Tibial nerve (tissue), 4 donors: ENCODE measurements at places on chromosomes 5 and 9.

DNA sequence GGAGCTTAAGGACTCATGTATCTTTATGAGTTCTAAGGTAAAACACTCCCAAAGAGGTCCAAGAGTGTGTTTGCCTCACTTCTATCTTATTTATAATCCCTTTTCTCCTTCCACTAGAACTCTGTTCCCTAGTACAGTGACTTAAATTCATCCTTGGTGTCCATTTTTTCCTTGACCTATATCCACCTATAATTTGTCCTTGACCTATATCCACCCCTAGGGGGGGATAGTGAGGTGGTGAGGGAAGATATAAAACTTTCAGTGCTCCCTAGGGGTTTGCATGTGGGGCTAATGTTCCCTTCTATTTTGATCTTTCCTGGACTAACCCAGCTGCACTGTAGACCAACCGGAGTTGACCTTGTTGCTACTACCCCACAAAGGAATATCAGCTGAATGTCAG lies 83.5 kb upstream of the GNAQ start:
- no peaks in the 10 kb centered on the region for H3K36me3 ChIP-seq
- H3K4me1 ChIP-seq, result no peaks in the 10 kb centered on the region
- no peak for DNase-seq

DNA sequence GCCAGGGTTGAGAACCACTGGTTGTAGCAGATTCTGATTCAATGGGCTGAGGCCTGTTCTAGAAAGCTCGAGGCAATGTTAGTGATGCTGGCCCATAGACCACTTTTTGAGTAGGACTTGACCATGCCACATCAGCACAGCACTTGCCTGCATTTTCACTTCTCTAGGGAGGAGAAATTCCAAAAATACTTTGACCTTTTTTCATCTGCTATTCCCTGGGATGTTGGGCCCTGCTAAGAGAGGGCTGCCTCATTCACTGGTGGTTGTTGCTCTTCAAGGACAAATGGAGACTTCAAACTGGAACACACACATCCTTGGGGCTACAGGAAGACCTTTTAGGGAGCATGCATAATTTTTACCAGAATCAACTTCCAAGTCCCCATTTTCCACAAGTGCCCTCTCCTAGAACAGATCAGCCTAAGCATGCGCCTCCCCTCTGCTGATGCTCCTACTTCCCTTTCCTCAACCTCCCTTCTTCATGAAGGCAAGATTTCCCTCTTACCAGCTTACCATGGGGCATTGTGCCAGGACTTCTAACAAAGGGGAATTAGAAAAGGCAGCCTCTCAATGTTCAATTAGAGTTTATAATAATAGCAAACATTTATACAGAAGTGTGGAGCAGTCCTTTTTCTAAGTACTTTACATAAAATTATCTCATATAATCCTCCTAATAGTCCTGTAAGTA lies 12.7 kb upstream of the TGFBI start:
- no peak for DNase-seq

DNA sequence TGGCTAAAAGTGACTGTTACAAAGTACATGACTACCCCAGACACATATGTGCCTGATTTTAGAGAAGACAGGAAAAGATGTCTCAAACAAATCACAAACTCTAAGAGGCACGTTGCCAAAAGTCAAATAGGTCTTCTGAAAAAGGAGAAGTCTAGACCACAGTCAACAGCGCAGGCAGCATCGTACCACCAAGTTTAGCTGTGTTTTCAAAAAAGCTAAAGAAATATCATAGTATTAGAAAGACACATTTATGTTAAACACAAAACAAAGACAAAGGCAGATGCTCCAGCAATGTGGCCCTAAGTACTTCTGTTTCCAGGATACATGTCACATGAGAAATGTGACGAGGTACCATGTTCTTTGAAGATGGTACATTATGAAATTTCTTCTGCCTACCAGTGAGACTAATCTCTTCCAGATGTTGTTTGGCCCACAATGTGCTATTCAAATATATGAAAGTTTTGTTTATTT lies 43.5 kb downstream of the LPAR1 start:
- H3K4me3 ChIP-seq, result no peak overlapping the region
- no peak for DNase-seq
- H3K27me3 ChIP-seq, result no peaks in the 10 kb centered on the region
- no peaks in the 10 kb centered on the region for H3K4me1 ChIP-seq
- no peaks in the 10 kb centered on the region for H3K36me3 ChIP-seq

DNA sequence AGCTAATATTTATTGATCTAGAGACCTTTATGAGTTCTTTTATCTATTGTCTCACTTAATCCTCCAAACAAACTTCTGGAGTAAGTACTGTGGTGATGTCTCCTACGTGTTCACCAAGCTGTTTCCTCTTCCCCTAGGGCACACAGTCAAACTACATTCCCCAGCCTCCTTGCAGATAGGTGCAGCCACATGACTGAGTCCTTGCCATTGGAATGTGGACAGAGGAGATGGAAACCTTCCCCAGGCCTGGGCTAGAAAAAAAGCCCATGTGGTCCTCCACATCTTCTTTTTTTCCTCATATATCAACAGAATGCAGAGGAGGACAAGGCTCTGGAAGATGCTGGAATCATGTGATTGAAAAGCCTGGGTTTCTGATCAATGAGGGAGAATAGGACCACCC lies 88.0 kb downstream of the ANKRD55 start:
- H3K4me3 ChIP-seq, result no peak overlapping the region
- no peak overlapping the region for H3K27ac ChIP-seq
- no peaks in the 10 kb centered on the region for H3K27me3 ChIP-seq
- no peak for DNase-seq
- H3K4me1 ChIP-seq, result no peaks in the 10 kb centered on the region

DNA sequence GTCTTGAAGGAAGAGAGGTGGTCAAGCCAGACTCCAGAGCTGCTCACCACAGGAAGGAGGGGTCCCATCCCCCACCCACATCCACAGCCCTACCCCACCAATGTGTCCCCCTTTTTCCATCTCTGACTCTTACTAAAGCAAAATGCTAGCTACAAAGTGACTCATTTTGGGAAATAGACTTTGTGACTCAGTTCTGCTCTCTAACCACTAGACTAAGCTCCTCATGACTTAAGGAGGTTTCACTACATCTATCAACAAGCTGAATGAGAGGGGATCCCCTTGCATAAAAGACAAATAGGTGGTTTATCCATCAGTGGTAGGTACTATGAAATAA lies 35.1 kb upstream of the ADRB2 start:
- no peaks in the 10 kb centered on the region for H3K4me1 ChIP-seq
- no peaks in the 10 kb centered on the region for H3K27me3 ChIP-seq
- no peak overlapping the region for H3K27ac ChIP-seq
- no peak for DNase-seq

GRCh38 chr9:71863631-71864030 lies 47.4 kb downstream of the ABHD17B start:
- peaks cover 45% of the 10 kb centered on the region for H3K36me3 ChIP-seq
- H3K4me1 ChIP-seq, result no peaks in the 10 kb centered on the region
- no peak for DNase-seq
- H3K4me3 ChIP-seq, result no peak overlapping the region
- H3K27me3 ChIP-seq, result no peaks in the 10 kb centered on the region

DNA sequence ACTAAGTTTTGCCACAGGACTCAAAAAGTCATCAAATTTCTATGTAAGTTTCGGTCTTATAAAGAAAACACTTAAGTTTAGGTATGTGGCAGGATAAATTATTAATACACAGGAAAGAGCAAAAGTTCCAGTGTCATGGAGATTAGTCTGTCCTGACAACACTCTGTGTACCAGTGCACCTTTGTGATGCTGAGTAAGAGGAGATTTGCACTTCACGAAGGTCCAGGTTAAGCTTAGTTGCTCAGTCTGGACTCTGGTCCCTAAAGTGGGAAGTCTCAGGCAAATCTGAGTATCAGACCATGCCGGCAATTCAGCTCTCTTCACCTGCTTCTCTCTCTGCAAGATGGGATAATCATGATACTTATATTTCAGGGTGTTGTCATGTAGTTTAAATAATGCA lies 139.5 kb upstream of the RASGRF2 start:
- no peaks in the 10 kb centered on the region for H3K36me3 ChIP-seq
- H3K4me1 ChIP-seq, result no peaks in the 10 kb centered on the region
- H3K27ac ChIP-seq, result no peak overlapping the region

GRCh38 chr5:174387448-174387847 lies 336.9 kb upstream of the MSX2 start:
- H3K27me3 ChIP-seq, result peaks cover 5% of the 10 kb centered on the region
- no peak overlapping the region for H3K4me3 ChIP-seq
- H3K4me1 ChIP-seq, result no peaks in the 10 kb centered on the region
- no peak for DNase-seq
